Breast epithelium (tissue), 4 donors: ENCODE measurements at places on chromosomes 7 and 10. TPM values are rescaled to one million over a fixed set of nuclear protein-coding genes. Genes with fewer than 3 reads are reported as not detected.
A peak's percentile ranks its signal among the peaks of the same experiment; 100 is the strongest.

- DNase-seq, result no peak
Observed at GRCh38 chr10:49615721-49616120, 1.9 kb downstream of the CHAT start.

DNA sequence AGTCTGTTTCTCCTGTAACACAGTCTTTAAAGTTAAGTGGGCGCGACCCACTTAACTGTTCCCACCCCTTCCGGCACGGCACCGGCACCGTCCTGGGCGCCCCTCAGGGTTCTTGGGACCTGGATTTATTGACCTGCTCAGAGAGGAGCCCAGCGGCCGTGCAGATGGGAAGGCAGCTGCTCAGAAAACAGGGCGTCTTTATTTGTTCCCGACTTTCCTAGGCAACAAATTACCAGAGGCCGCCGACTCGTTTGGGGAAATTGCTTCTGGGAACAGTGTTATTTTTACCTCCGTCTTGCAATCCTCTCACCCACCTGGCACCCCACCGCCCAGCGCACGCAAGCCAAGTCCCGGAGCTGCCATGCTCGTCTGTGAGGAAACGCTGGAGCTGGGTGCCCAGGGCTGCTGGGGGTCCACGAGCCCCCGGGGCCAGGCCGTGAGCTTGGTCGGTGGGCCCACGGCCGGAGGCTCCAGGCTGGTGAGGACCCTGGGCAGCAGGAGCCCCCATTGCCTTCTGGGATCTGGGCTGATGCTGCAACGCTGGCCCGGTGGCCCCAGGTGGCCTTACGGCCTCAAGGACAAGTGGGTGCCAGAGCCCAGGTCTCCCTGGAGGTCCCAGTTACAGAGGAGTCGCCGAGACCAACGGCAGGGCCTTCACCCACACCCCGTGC, 14.9 kb upstream of the ADGRA1 start:
- no peak for DNase-seq

GRCh38 chr10:58414270-58415041, 29.2 kb downstream of the TFAM start:
- no peak for DNase-seq

DNA sequence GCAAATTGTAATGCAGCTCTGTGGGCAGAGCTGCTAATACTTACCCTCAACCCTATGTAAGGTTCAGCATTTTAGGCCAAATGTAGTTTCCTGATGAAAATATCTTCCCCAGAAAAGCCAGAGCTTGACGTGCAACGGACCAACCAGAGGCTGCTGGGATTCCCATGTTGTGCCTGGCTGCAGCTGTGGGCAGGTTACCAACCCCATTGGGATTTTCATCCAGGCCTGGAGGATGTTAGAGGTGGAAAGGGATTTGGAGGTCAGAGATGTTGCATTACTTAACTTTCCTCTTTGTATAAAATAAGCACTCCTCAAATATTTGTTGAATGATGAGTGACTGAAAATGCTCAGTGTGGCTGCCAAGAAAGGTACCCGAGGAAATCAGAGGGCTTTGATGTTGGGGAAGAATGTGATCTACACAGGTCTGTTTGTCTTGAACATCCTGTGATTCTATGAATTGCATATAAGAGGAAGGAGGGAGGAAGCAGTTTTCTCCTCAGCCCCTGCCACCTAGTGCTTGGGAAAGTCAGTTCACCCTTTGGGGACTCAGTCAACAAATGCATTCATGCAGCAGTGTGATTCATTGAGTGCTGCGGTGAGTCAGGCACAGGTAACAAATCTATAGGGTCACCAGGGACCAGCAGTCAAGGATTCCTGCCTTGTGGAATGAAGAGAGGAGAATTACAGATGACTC, 487.2 kb downstream of the RPS24 start:
- DNase-seq, result no peak

ENTPD1 gene
- total RNA-seq, result 26.9 TPM

DNA sequence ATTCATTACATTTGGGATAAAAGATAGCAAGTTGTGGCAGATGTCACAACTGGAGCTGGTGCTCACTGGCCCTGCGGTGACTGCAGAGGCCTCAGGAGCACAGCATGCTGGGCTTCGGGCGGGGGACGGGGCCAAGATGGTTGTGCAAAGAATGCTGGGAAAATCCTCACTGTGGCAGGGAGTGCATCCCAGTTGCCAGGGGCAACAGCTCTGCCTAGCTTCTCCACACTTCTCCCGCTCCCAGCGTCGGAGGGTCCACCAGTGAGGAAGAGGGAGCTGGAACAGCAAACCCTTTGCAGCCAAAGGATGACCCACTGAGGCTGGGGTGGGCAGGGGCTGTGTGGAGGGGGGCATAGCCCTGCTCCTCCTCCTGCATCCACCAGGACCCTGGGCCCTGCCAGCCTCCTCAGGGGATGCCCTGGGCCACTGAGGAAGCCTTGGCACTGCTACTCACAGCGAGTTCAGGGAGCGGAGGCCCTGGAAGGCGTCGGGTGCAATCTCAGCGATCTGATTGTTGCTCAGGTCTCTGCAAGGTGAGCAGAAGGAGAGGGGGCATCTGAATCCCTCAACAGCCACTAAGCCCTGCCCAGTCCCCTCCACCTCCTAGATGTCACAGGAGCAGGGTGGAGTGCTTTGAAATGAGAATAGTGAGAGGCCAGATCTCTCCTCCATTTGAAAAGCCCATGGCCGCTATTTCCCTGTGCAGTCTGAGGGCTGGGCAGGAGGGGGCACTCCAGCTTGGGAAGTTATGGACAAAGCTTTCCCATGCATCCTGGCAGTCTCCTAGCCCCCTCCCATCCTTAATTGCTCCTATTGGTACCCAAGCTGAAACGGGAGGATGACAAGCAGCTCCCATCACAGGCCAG, 126.5 kb downstream of the SLIT1 start:
- DNase-seq, result no peak

GSAP gene
- total RNA-seq, result 27.5 TPM

TMEM140 gene
- total RNA-seq, result 23.1 TPM

GRCh38 chr10:93224005-93224779, 150.5 kb downstream of the CYP26A1 start:
- no peak for DNase-seq

GRCh38 chr10:11010582-11010981, 7.1 kb upstream of the CELF2 start:
- DNase-seq, result no peak

DNA sequence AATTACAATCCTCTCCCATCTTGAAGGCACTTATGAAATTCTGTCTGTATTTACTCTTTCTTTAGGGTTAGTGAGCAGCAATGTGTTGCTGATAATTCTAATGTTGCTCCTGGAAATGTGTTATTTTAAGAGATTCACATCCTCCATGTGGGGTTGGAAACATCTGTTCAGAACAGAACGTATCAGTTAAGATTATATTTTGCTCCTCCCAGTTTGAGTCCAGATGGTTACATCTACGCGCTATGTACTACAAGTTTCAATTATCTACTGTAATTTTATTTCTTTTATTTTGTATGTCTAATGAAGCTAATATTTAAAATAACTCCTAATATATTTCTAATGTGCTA, 250.6 kb upstream of the KLF6 start:
- no peak for DNase-seq

CYP3A7 gene
- not detected for total RNA-seq

GRCh38 chr7:45055594-45056219, 33.1 kb downstream of the NACAD start:
- no peak for DNase-seq

FKBP6 gene
- not detected for total RNA-seq

MGAM2 gene
- 2.3 TPM for total RNA-seq

GDF2 gene
- not detected for total RNA-seq

DNA sequence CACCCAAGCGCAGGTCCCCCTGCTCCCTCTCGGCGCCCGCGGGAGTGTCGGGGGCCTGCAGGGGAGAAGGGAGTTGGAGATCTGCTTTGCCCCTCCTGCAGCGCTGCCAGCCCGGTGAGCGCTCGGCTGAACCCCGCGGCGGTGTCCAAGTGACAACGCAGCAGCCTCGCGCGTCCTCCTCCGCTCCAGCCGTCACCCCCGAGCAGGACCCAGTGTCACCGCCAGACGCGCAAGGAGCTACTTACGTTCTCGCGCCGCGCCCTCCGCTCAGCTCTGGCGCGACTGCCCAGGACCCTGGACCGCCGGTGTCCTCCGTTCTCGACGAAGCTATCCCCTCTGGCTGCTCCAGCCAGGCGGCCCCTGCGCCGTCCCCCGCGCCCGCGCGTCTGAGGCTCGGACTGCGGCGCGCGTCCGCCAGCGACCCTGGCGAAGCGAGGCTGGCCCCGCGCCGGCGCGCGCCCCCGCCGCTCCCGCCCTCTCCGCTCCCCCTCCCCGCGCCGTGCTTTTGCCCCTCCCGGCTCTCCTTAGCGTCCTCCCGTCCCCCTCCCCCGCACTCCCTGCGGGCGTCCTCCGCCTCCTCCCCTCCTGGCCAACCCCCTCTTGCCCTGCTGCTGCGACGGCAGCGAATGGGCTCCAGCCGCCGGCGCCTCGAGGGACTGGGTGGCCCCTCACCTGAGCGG, at the start of gene NRCAM:
Gene NRCAM, minus strand, starts transcription at position 439 of the 680 bp plus-strand sequence. CDS start 216,372 bp downstream, outside the sequence.
- DNase-seq, result no peak

GRCh38 chr7:147771344-147771743, 819.2 kb upstream of the C7orf33 start:
- DNase-seq, result no peak

DNA sequence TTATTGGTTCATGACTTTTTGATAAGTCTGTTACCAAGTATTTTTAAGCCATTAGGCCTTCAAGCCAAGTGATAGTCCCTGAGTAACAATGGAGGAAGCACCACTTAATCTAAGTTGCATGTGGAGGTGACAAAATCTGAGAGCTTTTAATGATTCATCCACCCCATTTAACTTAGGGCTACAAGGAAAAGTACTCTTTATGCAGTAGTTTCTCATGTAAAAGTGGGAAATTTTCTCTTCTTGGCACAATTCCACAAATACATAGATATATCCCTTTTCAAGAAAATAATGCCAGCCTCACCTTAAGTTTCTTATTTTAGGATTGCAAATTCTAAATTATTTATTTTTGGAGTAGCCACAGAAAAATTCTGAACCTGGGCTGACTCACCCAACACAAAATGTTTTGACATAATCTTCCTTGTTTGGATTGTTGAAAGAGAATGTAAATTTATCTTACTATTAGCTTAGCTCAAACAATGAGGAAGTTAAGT, 85.7 kb downstream of the SUGCT start:
- DNase-seq, result no peak

GRCh38 chr7:33310546-33310945, 181.2 kb downstream of the BBS9 start:
- DNase-seq, result no peak

- DNase-seq, result no peak
Observed at GRCh38 chr10:55146032-55146431, 345.0 kb upstream of the PCDH15 start.

- DNase-seq, result no peak
Observed at GRCh38 chr7:139118234-139118804, 8.8 kb upstream of the ZC3HAV1 start.

RNF148 gene
- total RNA-seq, result 1.3 TPM

GRCh38 chr10:46247181-46247475, 39.7 kb upstream of the ANTXRL start:
- no peak for DNase-seq

DNA sequence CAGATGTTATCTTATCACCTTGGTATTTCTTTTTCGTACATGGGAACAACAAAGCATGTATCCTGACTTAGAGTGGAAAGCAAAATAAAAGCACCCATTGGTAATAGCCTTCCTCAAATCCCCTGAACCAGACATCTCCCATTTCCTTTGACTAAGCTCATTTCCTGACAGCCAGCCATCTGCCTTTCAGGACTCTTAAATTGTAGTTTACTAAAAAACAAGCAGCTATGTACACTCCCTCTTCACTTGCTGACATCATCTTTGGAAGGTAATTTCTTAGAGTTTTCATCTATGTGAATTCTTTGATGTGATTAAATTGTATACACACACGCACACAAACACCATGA, 40.7 kb downstream of the ARL4A start:
- no peak for DNase-seq

DNA sequence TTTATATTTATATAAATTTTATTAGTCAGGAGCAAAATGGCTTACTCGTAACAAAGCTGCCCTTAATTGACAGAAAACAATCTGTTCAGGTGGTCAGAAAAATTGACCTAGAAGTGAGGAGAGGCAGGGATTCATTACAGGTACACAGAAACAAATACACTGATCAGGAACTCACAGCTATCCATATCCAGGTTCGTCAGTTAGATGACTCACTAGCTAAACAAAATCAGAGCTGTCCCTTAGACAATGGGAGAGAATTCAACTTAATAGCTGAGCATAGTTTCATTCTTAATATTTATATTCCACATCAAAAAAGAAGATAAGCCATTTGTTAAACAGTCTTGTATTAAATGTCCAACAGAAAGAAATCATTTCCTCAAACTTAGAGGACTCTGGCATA, 41.7 kb downstream of the HYCC1 start:
- no peak for DNase-seq

- DNase-seq, result no peak
Observed at GRCh38 chr7:1964211-1964912, 268.4 kb downstream of the MAD1L1 start.

HGF gene
- total RNA-seq, result 15.7 TPM

DNA sequence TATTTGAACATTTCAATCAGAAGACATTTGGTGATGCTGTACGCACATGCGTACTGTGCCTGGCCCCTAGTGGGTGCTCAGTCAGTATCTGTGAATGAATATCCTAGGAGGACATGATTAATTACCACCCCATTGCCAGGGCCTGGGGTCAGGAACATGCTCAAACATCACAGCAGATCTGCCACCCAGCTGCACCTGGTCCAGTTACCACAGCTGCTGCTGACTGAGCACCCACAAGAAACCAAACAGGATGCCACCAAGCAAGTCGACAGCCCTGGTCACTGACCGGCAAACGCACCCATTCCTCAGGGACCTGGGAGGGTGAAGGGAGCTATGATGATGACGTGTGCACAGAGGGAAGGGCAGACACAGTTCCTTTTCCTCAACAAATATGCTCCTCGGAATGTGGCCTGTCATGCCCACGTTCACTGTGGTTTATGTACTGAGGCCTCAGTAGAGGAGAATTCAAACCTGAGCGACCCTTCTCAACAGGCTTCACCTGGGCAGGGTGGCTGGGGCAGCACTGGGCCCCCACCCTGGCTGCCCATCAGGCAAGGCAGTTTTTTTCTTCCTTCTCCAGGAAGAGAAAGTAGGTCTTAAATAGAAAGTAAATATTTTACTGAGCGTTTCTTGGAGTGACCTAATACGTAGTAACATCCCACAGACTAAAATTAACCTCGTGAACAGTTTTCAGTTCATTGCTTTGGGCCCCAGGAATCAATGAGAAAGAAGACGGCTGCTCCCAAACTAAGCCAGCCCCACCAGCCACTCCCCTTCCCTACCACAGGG, 13.4 kb downstream of the CTBP2 start:
- peak; percentile 45 for DNase-seq

- DNase-seq, result no peak
Observed at GRCh38 chr10:59019603-59020002, 156.8 kb upstream of the PHYHIPL start.

TMED4 gene
- 143 TPM for total RNA-seq

- no peak for DNase-seq
Observed at GRCh38 chr10:109358325-109358724, 565.0 kb downstream of the XPNPEP1 start.

MKLN1 gene
- 80.3 TPM for total RNA-seq

DNA sequence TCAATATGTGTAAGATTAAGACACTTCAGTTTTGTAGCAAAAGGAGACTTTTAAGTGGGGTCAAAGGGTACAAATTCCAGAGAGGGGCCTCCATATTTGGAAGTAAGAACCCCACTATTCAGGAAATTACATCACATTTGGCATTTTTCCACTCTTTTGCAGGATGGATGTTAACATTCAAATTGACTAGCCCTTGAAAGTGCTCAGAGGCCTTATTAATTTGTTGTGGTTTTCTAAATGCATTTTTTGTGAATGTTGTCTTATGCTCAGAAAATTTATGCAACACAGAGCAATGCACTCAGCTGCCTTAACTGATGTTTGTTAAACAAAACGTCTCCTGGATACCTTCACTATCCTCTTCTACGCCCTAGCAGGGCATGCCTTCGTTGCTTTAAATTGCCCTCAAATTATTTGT, 50.9 kb upstream of the PDLIM1 start:
- no peak for DNase-seq
